Myocyte (in vitro differentiated cells): ENCODE measurements at places on chromosomes 13 and 19. TPM values are rescaled to one million over a fixed set of nuclear protein-coding genes. Genes with fewer than 3 reads are reported as not detected.
A peak's percentile ranks its signal among the peaks of the same experiment; 100 is the strongest.

GRCh38 chr13:71871844-71872243 is 4.8 kb upstream of the DACH1 start:
- DNase-seq, result no peak

GRCh38 chr13:69683921-69684686 is 423.5 kb upstream of the ATXN8OS start:
- DNase-seq, result no peak

- DNase-seq, result peak; percentile 9
Measured at GRCh38 chr19:51511353-51511752, 9.8 kb upstream of the SIGLEC12 start.

- DNase-seq, result peak; percentile 73
Measured at GRCh38 chr19:12994701-12995595, at the start of gene NFIX. Gene NFIX (plus strand): TSS chr19:12995475. CDS start chr19:12995838, 363 bp downstream.

GRCh38 chr19:47344425-47344824 is 4.7 kb upstream of the DHX34 start:
- DNase-seq, result no peak

DNA sequence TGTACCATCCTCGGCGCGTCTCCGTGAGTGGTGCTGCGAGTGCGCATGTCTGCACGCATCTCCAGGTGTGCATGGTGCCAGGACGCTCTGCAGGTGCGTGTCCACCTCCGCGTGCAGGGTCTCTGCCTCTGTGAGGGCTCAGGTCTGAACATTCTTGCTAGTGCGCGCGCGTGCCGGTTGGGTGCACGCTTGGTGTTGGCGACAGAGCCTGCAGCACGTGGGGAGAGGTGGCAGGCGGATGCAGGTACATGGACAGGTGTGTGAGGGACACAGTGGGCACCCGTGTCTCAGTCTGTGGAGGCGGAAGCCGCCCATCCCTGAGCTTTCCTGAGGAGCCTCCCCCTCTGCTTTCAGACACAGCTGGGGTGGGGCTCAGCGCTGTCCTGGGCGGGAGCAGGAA is 4.9 kb upstream of the OR10H2 start:
- no peak for DNase-seq

GRCh38 chr19:14115756-14116155 is 1.8 kb downstream of the PRKACA start:
- DNase-seq, result no peak

DNA sequence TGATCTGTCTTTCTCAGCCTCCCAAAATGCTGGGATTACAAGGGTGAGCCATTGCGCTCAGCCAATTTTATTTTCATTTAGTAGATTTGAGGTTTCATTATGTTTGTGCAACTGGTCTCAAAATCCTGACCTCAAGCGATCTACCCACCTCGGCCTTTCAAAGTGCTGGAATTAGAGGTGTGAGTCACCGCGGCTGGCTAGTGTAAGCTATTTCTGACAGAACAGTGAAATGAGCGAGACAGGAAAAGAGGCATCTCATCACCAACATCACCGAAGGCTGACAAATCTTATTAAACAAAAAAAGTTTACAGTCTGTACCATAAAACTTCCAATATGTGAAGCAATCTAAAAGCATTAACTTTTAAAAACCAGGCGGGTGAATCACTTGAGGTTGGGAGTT is 12.2 kb upstream of the ZNF888 start:
- DNase-seq, result peak; percentile 65

DNA sequence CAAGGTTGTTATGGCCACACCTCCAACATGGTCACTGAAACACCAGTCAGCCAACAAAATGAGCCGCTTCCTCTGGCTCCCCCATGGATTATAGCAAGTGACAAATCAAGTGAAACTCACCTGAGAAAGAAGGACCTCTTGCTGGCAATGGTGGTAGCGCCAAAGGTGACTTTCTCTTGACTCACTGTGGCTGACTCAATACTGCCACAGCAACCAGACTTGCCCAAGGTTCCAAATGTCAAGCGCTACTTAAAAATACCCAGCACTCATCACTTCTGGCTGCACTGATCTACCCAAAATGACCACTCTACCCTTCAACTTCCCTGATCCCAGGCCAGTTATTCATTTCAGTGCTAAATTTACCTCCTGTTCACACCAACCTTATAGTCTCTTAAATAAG is 495.5 kb downstream of the FOXO1 start:
- DNase-seq, result no peak

GRCh38 chr19:46480415-46480814 is 9.1 kb upstream of the PNMA8A start:
- DNase-seq, result peak; percentile 95

DNA sequence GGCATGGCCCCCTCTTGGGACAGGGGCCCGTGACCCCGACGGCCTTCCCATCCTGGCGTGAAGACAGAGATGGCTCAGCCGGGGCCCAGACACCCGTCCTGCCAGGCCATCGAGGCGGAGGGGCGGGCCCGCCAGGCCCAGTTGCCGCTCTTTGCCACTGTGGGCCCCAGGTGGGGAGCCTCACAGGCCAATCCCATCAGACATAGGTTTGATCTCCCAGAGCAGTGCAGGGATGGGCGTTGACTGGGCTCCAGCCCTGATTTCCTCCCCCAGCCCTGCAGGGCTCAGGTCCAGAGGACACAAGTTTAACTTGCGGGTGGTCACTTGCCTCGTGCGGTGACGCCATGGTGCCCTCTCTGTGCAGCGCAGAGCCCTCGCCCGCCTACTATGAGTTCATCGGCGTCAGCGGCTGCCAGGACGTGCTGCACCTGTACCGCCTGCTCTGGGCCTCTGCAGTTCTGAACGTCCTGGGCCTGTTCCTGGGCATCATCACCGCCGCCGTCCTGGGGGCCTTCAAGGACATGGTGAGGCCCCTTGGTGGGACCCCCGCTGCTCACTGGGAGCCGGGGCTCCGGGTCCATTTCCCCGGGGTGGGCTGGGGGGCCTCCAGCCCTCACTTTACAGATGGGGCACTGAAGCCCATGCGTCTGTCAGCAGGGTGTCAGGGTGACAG is 42.4 kb downstream of the TMEM255B start:
- no peak for DNase-seq

Gene TEX26
- not detected in 2 replicates for total RNA-seq

Gene GPR183
- 0.32 TPM in 1 of 2 replicates, not detected in the other for total RNA-seq

Gene SEMA6B
- 373 and 483 TPM in 2 replicates for total RNA-seq

Gene SHISA2
- total RNA-seq, result 221 and 371 TPM in 2 replicates

Gene NTF4
- not detected in 2 replicates for total RNA-seq

Gene LILRB1
- not detected in 2 replicates for total RNA-seq

Gene ITPKC
- total RNA-seq, result 14.1 and 15.6 TPM in 2 replicates
